Left lung (tissue), 14 donors: ENCODE measurements at places on chromosomes 11 and 22. TPM values are rescaled to one million over a fixed set of nuclear protein-coding genes. Genes with fewer than 3 reads are reported as not detected.

Gene UBQLNL
- 1.7 TPM for polyA plus RNA-seq

Gene GLYAT
- polyA plus RNA-seq: 0.38 TPM

Gene ESRRA
- polyA plus RNA-seq: 10.2 TPM

Gene MMP8
- polyA plus RNA-seq: 0.11 TPM

Gene PEX26
- polyA plus RNA-seq: 25.8 TPM

Gene VSIG2
- polyA plus RNA-seq: 27.0 TPM

Gene SCGB1C1
- not detected for polyA plus RNA-seq

Gene CD82
- polyA plus RNA-seq: 65.6 TPM

Gene HBE1
- 4.2 TPM for polyA plus RNA-seq

Gene NAALADL1
- polyA plus RNA-seq: 20.7 TPM

Gene LRRC32
- polyA plus RNA-seq: 45.1 TPM

Gene ELMOD1
- polyA plus RNA-seq: 3.9 TPM

GRCh38 chr22:31398231-31398630, 1.2 kb upstream of the DRG1 start:
- DNase-seq: no peak

GRCh38 chr11:20208622-20209111, 48.4 kb upstream of the DBX1 start:
- no peak for DNase-seq

- no peak for DNase-seq
Measured at GRCh38 chr11:15988693-15989231, 367.6 kb downstream of the SOX6 start.

DNA sequence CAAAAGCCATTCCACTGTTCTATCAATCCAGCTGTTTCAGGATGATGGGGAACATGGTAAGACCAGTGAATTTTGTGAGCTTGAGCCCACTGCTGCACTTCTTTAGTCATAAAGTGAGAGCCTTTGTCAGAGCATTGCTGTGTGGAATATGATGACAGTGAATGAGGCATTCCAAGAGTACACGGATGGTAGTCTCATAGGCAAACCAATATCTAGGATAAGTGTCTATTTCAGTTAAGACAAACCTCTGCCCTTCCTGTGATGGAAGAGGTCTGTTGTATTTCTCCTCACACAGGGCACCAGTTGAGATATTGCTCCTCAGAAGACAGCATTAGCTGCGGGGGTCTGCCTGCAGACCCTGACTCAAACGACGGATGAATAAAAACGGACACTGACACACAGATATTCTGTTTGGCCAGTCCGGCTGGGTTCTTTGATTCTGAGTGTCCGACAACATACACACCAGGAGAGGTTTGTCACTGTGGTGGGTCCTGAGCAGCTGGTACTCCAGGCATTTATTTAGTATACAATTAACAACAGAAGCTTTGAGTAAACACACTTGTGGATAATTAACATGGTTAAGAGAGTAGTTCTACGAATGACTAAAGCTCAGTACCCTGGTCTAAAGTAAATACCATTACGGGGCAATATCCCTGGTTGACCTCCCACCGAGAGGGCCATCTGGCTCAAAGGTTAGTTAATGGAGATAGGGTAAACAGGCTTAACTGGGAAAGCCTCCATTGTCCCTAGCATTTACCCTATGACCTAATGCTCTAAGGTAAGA, 121.7 kb downstream of the ZNF280B start:
- DNase-seq: no peak

DNA sequence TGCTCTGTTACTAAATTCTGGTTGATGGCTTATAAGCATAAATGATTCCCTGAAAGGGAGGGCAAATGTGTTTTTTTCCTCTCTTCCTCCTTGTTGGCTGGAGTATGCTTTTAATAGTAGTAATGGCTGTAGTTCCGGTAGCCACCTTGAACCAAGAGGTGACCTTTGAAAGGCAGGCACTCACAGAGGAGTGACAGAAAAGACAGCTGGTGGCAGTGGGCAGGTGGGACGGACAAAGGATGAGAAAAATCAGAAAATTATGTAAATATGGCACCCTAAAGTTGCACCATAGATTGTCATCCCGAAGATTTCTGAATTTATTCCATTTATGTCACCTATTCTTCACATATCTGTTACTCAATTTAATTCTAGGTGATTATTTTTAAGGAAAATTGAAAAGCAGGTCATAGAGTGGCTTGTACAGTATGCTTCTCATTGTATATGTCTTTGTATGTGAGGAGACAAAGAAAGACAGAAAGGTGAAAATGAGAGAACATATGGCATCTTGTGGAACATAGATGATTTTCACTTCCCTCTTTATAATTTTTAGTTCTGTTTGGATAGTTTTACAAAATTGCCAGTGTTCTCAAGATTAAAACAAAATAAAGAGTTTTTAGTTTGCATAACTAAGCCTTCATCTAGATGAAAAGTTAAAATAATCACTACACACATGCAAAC, 17.0 kb downstream of the CASP12 start:
- DNase-seq: no peak

GRCh38 chr11:123086305-123086704, 24.4 kb upstream of the HSPA8 start:
- DNase-seq: no peak

DNA sequence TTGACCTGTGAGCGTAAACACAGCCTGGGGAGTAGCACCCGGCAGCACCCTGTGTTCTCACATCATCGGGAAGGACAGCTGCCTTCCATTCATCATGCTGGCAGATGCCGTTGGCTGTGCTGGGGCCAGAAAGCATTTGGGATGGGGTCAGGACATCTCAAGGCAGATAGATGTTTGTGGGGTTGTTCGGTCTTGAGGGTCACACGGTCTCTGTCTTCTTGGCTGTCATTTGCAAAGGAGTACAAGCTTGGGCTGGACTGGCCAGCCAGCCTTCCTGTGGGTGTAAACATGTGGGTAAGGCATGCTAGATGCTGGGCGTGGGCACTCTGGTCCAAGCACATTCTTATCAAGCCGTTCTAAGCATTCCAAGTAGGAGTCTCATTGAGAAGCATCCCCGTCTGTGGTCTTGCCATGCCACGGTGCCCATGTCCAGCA, 81.4 kb downstream of the TBC1D22A start:
- DNase-seq: no peak

GRCh38 chr22:49724893-49725489, 102.7 kb downstream of the BRD1 start:
- peak; percentile 14 for DNase-seq

DNA sequence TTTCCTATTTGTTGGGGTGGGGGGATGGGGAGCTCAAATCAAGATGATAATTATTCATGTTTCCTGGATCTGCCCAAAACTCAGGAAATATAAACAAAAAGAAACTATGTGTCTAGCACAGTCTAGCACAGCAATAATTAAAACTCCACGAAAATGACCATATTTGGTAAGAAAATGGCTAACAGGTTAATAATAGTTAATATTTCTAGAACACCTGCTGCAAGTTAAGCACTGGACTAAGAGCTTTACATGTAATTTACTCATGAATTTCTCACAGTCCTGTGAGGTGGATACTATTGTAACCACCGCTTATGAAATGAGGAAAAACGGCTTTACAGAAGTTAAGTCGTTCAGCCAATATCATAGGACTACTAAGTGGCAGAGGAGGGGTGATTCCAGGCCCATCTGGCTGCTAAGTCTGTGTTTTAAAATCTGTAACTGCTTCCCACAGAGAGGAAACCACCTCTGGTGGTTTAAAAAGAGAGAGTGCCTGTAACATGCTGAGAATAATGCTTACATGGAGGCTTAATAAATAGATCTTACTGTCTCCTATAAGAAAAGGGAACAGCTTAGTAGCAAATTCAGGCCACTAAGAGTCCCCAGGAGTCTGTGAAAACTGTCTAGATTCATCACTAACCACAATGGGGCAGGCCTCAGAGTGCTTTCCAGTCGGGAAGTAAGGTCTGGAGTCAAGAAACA, 11.0 kb upstream of the AMOTL1 start:
- no peak for DNase-seq

- DNase-seq: peak; percentile 75
Measured at GRCh38 chr11:117201658-117202305, 2.6 kb downstream of the TAGLN start.

- no peak for DNase-seq
Measured at GRCh38 chr11:65448418-65449105, 26.0 kb downstream of the NEAT1 start.

DNA sequence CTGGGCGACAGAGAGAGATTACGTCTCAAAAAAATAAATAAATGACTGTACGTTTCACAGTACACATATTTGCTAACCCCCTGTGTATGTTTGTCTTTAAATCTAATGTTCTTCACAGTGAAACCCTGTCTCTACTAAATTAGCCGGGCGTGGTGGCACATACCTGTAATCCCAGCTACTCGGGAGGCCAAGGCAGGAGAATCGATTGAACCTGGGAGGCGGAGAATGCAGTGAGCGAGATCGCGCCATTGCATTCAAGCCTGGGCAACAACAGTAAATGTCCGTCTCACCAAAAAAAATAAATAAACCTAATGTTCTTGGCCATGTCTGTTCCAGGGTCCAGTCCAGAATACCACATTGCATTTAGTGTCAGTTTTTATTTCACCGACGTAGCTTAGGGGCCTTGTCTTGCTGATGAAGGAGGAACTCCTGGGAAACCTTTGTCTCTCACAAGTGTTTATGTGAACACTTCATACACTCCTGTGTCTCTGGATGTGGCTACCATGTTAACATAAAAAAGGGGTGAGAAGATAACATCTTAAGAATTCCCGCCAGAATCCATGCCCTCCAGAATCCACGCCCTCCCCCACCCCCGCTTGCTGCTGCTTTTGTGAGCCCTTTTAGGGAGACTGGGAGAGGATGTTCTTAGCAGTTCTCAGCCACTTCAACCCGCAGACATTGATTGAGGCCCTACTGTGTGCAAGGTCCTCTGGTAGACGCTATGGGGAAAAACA, 5.0 kb upstream of the SERHL2 start:
- DNase-seq: no peak

- DNase-seq: peak; percentile 12
Measured at GRCh38 chr22:49381595-49382450, 445.9 kb downstream of the BRD1 start.

DNA sequence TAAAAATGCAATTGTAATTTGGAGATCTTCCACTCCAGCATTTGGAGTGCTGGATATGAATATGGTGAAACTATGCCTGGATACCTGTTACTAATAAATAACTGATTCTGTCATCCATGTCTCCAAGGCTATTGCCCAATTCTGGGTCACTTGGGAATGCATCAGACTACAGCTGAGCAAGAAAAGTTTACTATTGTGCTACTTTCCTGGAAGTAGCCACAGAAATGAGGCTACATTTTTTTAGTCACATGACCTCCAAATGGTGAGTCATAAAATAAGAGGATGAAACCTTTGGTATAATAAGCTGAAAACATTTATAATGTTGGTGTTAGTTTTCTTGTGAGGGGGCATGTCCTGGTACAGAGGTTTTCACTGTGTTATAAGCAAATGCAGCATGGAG, 44.4 kb downstream of the DCDC1 start:
- no peak for DNase-seq

GRCh38 chr22:24765166-24765565, 9.4 kb downstream of the PIWIL3 start:
- DNase-seq: no peak

DNA sequence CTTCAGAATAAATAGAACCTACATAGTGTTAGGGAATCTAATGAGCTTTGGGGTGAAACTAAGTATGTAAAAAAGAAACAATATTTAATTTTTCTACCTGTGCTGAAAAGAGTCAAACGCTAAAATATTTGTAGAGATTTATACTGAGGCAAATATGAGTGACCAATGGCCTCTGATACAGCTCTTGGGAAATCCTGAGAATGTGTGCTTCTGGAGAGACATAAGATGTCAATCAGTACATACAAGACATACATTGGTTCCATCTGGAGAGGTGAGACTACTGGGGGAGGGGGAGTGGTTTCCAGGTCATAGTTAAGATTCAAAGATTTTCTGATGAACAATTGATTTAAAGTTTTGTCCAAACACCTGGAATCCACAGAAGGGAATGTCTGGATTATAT, 970 bp downstream of the ASRGL1 start:
- no peak for DNase-seq

DNA sequence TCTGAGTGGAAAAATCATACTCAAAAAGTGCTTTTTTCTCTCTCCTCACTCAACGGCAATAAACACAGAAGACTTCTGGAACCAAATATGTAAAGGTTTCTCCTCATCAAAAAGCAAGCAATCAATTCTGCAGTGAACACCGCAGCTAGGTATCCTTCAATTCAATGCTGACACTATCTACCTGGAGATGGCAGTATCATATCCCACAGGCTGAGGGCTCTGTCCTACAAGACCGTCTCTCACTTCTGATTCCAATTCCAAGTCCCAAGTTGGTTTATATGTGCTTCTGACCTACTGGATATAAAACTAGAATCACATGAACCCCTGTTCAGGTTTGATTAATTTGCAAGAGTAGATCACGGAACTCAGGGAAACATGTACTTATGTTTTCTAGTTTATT, 59.7 kb upstream of the LUZP2 start:
- DNase-seq: no peak

- DNase-seq: no peak
Measured at GRCh38 chr22:40220316-40221054, 42.8 kb downstream of the TNRC6B start.

- peak; percentile 37 for DNase-seq
Measured at GRCh38 chr11:115869780-115870431, 365.7 kb upstream of the CADM1 start.

DNA sequence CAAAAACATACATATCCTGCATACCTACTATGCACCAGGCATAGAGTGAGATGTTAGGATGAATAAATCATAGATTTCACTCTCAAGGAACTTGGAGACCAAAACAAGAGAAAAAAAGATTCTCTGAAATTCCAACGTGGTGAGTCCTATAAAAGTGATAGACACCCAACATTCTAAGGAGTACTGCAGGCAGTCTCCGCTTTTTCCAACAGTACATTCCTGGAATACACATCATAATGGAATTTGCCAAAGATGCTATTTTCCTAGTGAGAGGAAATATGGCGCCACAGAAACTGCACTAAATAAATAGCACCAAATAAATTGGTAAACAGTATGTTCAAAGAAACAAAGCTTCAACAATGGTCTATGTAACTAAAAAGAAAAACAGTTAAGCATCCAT, 6.0 kb downstream of the TMEM123 start:
- DNase-seq: no peak

DNA sequence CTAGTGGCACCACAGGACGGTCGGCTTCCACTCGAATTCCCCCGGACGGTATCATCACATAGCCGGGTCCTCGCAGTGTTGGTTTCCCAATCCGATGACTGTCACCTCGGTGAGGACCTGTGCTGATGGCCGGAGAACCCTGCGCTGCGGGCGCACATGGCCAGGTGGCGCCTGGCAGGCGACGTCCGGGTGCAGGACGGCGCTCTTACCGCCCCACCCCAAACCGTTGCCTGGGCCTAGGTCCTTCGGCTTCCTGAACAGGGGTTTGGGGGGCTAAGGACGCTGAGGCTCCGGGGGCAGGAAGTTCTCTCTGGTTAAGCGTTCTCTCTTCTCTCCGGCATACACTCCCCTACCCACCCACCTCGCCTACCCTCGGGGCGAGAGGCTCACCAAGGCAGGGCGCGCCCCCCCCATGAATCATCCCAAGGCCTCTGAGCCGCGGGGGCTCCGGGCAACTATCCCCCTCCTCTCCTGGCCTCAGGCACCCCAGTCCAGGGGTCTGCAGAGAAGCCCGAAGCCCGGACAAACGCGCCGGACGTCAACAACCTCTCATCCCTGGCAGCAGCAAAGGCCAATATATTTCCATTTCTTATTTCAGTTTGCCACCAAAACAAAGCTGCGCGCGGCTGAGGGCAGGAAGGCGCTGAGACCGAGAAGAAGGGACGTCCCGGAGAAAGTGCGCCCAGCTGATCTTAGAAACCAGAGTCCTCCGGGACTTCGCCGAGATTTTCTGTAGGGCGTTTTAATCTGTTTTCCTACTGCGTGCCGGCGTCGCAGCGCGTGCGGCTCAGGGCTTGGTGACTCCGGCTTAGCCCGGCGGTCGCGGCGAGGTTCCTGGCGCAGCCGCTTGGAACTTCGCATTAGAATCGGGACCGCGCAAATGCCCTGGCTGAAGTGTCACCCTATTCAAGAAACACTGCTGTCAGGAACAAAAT, 5.6 kb downstream of the ALX4 start:
- no peak for DNase-seq
